ENCODE measurements at places on chromosomes 4 and X. TPM values are rescaled to one million over a fixed set of nuclear protein-coding genes. Genes with fewer than 3 reads are reported as not detected.
A peak's percentile ranks its signal among the peaks of the same experiment; 100 is the strongest.

Gene TMEM156
- total RNA-seq = 0.44 TPM

Gene LAP3
- 66.2 TPM for total RNA-seq

Gene SLC6A8
- 214 TPM for total RNA-seq

Gene TEX11
- total RNA-seq = 2.7 TPM

Gene ALAS2
- total RNA-seq = not detected

- no peak for DNase-seq
Observed at GRCh38 chr4:182010876-182011275, 232.3 kb upstream of the TENM3 start.

GRCh38 chr4:101348995-101349800 is 1.9 kb upstream of the PPP3CA start:
- peak; percentile 55 for DNase-seq

Gene ADH6
- 6.2 TPM for total RNA-seq

Gene RBM47
- total RNA-seq = 144 TPM

Gene CEP44
- 13.7 TPM for total RNA-seq

DNA sequence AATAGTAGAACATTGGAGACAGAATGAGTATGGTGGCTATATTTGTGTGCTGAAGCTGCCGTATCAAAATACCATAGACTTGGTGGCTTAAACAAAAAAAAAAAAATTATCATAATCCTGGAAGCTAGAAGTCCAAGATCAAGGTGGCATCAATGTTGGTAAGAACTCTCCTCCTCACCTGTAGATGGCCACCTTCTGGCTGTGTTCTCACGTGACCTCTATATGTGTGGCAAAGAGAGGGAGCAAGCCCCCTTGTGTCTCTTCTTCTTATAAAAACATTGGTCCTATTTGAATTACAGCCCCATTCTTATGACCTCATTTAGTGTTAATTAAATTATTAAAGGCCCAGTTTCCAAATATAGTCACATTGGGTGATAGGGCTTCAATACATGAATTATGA is 1640.9 kb upstream of the PCDH7 start:
- no peak for DNase-seq

Gene ADAD1
- total RNA-seq = not detected

GRCh38 chr4:119657111-119657611 is 28.6 kb upstream of the PDE5A start:
- DNase-seq = no peak

All from mucosa of descending colon (tissue), 3 donors.